ENCODE measurements at places on chromosomes 16 and 17.

- DNase-seq = no peak
Observed at GRCh38 chr17:47317119-47317518, 6.6 kb upstream of the EFCAB13 start.

DNA sequence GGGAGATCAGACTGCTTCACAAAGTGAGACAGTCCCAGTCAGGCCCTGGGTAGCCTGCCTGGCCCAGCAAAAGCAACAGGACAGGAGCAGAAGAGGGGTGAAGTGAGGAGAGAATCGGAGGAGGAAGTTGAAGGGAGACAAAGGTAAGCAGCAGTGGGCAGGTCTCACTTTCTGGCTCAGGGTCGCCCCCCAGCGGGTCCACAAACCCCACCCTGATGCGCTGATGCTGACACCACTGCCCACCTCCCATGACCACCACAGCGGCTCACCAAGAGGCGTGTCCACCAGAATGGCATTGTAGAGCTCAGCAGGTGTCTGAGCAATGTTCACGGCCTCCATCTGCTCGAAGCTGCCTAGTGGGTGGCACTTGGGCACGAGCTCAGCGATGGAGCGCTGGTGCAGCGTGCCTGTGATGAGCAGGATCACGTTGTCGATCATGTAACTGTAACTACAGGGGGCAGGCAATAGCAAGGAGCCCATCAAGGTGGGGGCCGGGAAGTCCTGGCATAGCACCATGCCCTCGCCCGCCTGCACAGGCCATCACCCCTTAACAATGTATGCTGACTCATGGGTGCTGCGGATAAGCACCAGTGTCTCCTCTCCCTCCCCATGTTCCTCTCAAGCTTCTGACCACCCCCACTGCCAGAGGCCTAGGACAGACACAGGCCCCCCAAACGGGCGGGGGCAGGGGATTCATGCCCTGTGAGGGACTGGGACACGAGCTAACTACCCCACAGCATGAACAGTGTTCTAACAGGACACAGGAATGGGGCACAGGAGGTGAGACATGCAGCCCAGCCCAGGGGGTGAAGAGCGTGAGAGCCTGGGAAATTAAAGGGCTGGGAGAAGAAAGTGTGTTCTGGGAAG is 13.6 kb downstream of the HSD11B2 start:
- no peak for DNase-seq

- DNase-seq = no peak
Observed at GRCh38 chr16:72597938-72598337, 426.0 kb upstream of the PMFBP1 start.

DNA sequence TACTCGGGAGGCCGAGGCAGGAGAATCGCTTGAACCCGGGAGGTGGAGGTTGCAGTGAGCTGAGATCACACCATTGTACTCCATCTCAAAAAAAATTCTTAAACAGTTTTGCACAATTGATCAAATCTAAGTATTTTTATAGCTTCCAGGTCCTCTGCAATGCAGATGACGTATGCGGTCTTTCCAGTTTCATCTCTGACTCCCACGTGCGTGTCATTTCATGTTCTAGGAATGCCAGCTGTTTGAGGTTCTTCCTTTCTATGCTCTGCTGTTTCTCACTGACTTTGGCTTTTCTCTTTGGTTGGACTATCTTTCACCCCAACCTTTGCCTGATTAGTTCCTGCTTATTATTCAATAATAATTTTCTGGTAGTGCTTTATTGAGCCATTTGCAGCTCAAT is 16.2 kb downstream of the CHP2 start:
- DNase-seq = no peak

DNA sequence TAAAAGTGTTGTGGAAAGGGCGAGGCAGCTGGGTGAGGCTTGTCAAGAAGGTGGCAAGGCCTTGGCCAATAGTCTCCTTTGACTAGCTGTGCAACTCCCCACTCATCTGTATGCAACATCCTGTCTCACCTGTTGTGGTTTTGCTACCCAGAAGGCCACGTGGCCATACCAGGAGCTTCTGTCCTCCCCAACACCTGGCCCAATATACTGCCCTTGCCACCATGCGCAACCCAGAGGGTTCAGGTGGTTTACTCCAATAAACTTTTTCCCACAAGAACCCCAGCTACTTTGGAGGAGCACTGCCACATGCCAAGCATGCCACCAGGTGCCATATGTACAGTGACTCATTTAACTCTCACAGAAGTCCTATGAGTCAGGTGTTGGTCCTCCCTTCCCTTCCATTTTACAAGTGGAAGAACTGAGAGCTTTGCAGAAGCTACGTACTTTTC is 10.2 kb downstream of the MYO19 start:
- peak; percentile 4 for DNase-seq

DNA sequence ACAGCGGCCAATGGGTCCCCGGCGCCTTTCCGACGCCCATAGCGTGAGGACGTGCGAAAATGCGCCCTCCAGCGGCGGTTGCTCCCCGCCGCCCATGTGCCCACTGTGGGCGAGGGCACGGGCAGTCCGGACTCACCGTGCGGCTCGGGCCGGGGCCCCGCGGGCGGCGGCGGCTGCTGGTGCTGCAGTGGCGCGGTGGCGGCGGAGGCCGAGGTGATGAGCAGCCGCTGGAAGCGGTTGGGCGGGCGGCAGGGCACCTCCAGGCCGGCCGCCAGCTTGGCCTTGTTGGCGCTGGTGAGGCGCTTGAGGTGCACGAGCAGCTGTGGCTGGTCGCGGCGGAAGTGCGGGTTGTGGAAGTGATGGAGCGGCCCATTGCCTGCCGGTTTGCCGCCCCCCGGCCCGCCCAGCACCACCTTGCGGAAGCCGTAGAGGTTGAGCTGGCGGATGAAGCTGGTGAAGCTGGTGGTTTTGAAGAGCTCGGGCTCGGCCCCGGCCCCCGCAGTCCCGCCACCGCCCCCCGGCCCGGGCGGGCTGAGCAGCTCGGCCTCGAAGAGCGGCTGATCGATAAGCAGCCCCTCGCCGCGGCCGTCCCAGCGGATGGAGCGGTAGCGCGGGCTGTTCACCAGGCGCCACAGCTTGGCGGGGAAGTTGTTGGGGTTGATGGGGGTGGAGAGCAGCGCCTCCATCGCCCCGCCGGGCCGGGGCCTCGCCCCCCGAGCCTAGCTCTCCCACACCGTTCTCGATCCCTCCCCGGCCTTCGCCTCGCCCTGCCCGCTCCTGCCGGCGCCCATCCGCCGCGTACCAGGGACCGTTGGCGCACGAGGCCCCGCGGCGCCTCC is at the start of gene HSF5:
HSF5 (minus strand) TSS at position 820 of the 839 bp plus-strand sequence; CDS start at position 686, 134 bp downstream.
- DNase-seq = peak; percentile 70

DNA sequence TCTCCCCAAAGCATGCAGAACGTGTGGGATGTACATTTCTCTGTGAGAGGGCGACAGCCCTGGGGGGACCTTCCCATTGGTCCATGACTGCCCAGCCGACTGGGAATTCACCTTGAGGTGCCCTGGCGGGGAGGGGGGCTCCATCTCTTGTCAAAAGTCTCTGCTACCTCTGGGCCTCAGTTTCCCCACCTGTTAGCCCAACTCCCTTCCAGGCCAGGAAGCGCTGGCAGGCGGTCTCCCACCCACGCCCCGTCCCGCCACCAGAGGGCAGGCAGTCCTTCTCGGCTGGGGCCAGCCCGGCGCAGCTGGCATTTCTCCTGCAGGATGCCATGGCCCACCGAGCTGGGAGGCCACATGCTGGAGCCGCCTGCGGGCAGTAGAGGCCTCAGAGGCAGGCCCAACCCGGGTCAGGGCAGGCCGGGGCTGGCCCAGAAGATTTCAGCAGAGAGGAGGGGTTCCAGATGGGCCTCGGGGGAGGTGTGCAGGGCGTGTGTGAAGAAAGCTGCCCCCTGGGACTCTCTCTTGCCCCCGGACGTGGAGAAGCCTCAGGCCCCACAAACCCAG is 16.6 kb downstream of the CD7 start:
- peak; percentile 73 for DNase-seq

DNA sequence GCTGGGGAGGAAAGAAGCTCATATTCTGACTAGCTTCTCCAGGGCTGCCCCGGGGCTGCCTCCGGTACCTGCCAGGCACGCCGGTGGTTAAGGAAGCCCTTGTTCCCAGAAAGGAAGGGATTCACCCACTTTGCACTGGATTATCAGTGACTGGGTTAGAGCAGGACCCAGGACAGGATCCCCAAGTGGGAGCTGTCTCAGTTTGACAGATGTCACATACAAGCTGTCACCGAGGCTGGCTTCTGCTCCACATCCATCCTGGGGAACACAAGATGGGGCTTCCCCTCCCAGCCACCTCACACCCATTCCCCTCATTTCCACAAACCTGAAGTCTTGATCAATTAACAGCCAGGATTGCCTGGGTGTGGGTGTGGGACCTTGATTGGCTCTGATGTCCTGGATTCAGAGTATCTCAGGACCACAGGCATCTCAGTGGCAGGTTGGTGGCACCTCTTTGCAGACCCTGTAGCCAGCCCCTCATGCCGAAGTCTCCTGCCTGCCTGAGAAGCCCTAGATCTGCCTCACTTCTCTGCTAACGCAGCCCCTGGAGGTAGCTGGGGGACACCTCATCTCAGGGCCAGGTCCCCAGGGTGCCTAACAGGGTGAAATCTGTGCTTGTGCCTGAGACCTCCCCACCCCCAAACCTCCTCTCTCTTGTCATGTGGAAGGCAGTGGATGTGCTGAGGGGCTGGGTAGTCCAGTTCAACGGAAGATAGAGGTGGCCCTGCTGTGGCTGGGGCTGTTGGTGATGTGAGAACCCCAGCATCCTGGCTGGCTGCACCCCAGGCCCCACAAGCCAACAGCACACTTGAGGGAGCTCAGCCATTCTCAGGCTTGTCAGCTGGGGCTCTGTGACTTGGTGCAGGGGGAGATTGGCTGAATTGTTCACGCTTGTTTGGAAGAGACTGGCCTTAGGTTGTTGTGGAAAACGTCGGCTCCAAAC is 1.4 kb downstream of the CACNG5 start:
- no peak for DNase-seq

DNA sequence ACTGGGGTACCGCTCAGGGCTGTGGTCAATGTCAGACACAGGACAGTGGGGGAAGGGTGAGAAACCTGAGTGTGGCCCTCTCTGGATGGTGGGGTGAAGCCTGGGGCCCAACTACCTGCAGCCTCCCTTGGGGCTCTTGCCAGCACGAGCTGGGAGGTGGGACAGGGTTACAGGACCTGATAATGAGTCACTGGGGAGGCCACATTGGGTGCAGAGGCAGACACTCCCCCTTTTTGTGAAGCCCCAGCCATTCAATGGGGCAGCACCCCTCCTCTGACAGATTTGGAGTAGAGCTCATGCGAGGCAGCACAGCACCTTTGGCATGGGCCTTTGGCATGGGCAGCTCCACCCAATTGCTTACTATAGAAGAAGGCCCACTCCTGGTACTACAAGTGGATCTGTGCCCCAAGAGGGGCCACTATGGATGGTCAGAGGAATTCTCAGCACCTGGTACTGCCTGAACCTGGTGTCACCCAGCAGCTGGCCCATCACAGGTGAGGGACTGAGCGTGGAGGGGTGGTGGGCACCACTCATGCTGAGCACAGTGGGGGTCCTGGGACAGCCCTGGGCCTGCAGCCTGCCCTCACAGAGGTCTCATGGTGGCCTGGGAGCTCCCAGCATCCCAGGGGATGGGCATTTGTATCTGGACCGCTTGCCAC is 45.2 kb upstream of the SMPD3 start:
- DNase-seq = no peak

- no peak for DNase-seq
Observed at GRCh38 chr16:87834668-87835473, 34.4 kb downstream of the SLC7A5 start.

DNA sequence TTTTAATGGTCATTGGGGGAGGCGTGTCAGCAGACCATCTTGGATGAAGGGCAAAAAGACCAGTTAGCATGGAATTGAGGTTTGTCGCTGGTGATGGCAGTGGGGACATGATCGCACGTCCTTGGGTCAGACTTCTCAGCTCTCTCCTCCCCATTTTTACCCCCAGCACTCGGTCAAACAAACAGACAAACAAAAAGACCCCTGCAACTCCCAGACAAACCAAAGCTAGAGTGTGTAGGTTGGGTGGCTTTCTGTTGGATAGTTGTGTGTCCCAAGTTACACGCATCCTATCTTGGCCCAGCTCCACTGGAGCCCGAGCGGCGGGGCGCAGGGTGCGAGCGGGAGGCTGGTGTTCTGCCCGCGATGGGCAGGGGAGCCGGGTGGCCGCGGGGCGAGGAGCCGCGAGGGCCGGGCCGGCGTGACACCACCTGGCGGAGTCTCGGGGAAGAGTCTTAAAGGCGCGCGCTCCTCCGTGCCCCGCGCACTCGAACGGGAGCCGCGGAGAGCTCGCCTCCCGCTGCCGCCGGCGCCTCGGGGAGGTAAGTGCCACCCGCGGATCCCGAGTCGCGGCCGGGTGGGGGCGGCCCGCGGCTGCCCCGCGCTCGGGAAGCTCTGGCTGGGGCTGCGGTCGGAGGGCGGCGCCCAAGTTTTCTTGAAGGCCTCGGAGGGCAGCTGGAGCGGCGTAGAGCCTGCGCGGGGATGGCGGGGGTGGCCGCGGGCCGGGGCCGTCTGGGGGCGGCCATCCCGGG is 18.5 kb upstream of the NTN1 start:
- no peak for DNase-seq

DNA sequence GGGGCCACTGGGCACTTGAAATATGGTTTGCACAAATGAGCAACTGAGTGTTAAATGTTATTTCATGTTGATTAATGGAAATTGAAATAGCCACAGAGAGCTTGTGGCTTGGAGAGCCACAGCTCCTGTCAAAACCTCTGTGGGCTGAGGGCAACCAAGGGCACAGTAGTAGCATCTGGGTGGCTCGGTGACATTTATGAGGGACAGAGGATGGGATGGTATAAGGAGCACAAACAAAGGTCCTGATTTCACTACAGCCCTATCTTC is 215.9 kb downstream of the SOX9 start:
- DNase-seq = no peak

- DNase-seq = no peak
Observed at GRCh38 chr17:1742371-1743087, at the start of gene SERPINF2. SERPINF2 (plus strand) TSS chr17:1742871; CDS start chr17:1744996, 2,125 bp downstream.

- no peak for DNase-seq
Observed at GRCh38 chr16:89037261-89038152, 56.1 kb upstream of the ACSF3 start.

DNA sequence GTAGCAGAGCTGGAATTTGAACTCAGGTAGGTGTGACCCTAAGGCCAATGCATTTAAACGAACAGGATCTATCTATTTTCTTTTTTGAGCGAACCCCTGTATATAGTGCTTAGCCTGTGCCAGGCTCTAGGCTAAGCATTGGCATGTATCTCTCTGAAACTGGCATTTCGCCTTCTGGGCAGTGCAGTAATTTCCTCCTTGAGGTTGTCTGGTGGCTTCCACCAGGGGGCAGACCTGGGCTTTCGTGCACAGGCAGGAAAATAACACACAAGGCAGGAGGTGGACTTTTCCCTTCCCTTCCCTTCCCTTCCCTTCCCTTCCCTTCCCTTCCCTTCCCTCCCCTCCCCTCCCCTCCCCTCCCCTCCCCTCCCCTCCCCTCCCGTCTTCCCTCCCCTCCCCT is 34.4 kb upstream of the PRKCB start:
- peak; percentile 72 for DNase-seq

DNA sequence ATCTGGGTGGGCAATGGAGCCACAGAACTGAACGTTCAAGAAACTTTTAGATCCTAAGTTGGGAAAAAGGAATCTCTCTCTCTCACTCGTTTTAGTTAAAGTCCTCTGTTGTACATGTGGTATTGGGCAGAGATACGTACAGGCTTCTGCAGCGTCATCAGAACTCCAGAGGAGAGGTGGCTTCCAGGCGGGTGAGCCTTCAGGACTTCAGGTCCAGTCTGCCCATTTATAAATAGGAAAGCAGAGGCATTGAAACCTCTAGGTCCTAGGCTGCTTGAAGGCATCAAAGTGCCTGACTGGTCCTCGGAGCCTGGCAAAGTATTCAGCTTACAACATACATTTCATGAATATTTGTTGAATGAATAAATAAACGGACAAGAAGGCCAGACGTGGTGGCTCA is 8.1 kb upstream of the TNFRSF13B start:
- DNase-seq = no peak

All from activated T-cell treated with anti-CD3 and anti-CD28 coated beads for 48 hours (primary cell).